ENCODE measurements at places on chromosomes 2 and 18.

- DNase-seq = no peak
Observed at GRCh38 chr2:220811115-220811514, 761.0 kb downstream of the EPHA4 start.

- no peak for DNase-seq
Observed at GRCh38 chr2:136122661-136123060, 4.7 kb upstream of the CXCR4 start.

DNA sequence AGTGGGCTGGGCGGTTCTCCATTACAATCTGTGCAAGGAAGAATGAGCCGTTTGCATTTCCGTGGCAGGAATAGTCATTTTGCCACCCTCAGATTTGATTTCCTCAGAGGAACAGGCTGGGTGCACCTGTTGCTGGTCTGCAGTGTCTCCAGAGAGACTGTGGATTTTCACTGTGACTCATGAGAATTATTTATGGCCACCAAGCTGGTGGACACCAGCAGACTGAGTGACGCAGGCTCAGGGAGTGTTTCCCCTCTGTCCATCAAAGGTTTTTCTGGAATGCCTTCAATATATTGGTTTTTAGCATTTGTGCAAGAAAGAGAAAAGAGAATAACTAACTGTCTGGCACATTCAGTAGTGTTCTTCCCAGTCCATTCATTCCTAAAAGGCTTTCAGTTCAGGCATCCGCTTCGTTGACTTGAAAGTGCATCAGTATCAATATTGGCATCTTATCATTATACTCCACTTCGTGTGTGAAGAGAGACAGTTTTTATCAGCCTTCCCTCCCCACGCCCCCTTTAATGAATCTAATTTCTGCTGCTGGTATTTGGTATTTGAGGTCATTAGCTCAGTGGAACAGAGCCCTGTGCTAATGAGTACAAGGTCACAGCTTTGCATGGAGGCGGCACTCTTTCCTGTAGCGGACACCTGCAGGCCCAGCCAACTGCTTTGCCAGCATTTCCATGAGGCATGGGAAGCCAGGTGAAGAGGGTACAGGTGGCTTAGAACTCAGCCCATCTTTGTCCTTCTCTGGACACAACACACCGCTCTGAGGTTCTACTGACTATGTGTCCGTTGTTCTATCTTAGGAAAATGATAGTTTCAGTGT lies 39.9 kb downstream of the PRKCE start:
- peak; percentile 54 for DNase-seq

DNA sequence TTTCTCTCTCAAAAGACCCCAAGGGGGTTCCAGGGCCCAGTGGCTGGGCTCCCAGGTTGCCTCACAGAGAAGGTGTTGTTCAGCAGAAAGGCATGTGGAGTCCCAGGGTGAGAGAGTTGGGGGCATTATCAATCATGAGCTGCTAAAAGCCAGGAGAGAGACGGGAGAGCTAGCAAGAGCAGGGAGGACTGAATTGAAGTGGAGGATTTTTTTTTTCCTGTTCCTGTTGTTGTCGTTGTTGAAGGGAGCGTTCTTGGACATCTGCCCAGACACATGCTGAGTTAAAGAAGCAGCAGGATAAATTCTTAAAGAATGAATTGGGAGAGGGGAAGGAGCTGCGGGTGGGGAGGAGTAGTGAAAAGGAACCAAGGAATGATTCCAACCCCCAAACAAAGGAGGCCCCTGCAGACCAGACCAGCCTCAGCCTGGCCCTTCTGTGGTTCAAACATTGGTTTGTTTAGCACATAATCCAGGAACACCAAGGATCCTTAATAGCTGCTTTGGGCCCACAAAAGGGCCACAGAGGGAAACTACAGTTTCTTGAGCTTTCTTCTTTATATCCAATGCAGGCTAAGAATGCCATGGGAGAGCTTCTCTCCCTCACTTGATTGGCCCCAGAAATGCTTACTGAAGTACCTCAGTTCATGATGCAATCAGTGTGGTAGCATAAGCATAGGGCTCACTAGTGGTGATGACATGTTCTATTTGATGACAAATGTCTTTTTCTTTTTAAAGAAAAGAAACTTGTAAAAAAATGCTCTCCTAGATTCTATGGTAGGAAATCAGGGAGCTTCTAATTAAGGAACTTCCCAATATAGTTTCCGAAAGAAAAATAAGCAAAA lies 146.0 kb downstream of the SETBP1 start:
- DNase-seq = peak; percentile 62

DNA sequence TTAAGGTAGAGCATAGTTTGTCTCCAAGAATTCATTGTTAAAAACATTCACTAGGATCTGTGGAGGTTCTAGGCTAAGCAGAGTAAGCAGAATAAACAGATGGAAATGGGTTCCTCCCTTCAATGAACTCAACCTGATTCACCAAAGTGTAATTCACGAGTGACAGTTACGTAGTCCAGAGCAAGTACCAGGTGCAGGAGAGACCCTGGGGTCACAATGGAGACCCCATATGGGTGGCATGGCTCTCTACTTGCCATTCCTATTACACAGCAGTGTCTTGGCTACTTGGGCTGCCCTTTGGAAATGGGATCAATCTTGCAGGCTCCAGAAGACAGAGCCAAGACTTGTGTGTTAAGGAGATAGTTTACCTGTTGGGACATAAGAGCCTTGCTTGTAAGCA lies 7.1 kb downstream of the MYCN start:
- no peak for DNase-seq

- DNase-seq = peak; percentile 77
Observed at GRCh38 chr2:156649596-156649995, 213.4 kb downstream of the GPD2 start.

DNA sequence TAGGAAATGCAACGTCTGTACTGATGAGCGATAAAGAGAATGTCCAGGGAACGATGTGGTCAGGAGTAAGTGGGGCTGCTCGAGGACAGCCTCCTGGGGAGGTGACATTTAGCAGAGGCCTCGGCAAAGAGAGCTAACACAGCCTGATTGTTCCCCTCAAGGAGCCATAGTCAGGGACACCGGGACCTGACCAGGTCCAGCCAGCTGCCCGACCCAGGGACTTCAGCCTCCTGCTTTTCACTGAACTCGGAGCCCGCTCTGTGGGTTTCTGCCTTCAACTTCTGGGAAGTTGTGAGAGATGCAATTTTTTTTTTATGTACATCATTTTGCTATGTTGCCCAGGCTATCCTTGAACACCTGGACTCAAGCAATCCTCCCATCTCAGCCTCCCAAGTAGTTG lies 10.1 kb downstream of the NEU2 start:
- DNase-seq = no peak

DNA sequence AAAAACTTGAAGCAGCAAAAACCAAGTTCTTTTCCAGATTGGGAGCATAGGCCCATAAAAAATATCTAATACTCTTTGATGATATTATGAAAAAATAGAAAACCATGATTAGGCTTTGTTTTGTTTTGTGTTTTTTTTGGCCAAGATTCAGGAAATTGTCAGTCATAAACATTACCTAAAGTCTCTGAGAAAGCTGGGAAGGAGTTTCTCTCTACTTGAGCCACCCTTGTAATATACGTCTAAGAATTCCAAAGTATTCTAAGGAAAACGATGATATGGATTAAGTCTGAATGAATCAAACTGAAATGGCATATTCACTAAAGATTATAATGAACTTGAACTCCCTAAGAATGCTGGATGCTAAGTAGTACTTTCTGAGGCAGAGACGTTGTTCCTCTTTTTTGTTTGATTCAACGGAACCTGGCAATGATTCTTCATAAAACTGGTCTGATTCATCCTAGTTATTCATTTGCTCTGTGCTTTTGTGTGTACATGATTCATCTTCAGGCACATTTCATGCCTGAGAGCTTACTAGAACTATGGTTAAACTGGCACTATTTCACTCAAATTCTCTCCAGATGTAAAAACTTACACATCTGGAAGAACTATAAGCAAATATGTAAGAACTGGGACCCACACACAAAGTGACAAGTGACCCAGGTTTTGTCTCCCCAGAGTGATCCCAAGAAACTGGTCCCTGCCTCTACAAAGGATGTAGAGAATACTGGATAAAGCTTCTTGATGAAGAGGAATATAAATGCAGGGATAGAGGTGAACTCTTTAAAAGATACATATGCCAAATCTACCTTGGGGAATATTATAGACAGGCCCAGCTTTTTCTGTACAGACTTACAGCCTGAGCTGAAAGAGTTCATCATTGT lies 159.7 kb downstream of the DOCK10 start:
- DNase-seq = no peak

- DNase-seq = no peak
Observed at GRCh38 chr2:205924676-205925075, 161.3 kb downstream of the INO80D start.

DNA sequence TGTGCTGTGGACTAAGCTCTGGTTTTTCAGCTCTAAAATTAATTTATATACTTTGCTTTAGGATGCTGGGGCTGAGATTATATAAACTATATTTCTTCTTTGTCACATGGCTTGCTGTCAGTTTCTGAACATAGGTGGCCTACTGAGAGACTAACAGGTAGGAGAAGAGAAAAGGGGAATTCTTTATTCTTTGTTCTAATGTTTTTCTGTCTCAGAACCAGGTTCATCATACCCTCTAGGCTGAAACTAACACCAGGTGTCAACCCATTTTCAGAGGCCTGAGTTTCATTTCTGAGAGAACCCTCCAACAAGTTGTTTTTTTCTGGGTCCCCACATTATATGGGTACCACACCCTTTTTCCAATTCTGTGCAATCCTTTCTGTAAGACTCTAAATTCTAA lies 843.6 kb downstream of the TRIB2 start:
- DNase-seq = no peak

Data from cerebellar cortex (tissue), 1 donor.